Renal cortex interstitium (tissue), 15 donors: ENCODE measurements at places on chromosomes 13 and 19. TPM values are rescaled to one million over a fixed set of nuclear protein-coding genes. Genes with fewer than 3 reads are reported as not detected.

KLK3 gene
- 0.65 TPM for polyA plus RNA-seq

IZUMO2 gene
- 0.53 TPM for polyA plus RNA-seq

GNA15 gene
- polyA plus RNA-seq, result 0.81 TPM

DACH1 gene
- polyA plus RNA-seq, result 109 TPM

HSPB6 gene
- polyA plus RNA-seq, result 18.4 TPM

CEACAM6 gene
- 0.06 TPM for polyA plus RNA-seq

TEKTIP1 gene
- polyA plus RNA-seq, result 10.7 TPM
